ENCODE measurements at places on chromosomes 13 and 19. TPM values are rescaled to one million over a fixed set of nuclear protein-coding genes. Genes with fewer than 3 reads are reported as not detected.

CRLF1 gene
- polyA plus RNA-seq = 3.2 TPM

CEACAM3 gene
- 0.13 TPM for polyA plus RNA-seq

DNA sequence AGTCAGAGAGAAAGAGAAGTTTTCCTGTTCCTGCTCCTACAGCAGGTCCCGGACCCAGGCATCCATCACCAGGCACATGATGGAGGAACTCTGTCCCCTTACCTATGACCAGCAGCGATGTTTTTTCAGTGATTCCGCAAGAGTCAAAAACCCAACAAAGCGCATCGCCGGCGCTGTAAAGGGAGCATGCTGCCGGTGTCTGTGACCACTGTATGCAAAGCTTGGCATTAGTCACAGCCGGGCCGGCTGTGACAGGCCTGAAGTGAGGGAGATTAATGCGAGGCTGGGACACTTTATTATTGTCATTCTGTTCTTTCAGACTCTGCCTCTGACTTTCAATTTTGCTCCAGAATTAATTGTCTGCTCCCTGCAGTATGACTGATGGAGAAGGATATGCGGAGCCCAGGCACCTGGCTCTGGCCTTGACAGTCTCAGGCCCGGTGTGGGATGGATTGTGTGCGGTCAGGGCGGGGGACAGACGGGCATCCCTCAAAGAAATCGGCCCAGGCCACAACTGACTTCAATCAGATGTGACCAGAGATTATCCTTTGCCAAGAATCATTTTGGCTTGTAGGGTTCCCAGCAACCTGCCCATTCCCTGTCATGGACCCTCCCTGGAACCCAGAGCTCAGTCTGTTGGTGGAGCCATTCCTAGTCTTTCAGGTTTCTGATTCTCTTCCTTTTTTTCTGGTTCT, 462.0 kb upstream of the ZNF507 start:
- no peak for DNase-seq

KLK2 gene
- polyA plus RNA-seq = not detected

EID2B gene
- 2.4 TPM for polyA plus RNA-seq

POU2F2 gene
- 1.5 TPM for polyA plus RNA-seq

OR7A5 gene
- 0.30 TPM for polyA plus RNA-seq

RFXAP gene
- 11.4 TPM for polyA plus RNA-seq

DNA sequence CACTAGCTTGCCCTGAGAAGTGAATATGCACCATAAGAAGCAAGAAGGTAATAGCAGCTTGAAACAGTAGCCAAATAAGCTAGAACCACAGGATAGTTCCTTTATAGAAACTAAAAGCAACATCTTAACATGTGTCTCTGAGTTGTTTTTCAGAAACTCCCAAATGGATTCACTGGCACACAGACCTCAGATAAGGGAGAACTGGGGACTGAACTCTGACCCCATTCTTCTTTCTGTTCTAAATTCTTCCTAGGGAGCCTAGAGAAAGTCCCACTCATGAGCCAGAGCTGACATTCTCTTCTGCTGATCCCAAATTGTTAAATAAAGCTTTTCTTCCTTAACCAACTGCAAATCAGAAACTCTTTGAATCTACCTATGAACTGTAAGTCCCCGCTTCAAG, 146.1 kb downstream of the PCDH9 start:
- no peak for DNase-seq

DNA sequence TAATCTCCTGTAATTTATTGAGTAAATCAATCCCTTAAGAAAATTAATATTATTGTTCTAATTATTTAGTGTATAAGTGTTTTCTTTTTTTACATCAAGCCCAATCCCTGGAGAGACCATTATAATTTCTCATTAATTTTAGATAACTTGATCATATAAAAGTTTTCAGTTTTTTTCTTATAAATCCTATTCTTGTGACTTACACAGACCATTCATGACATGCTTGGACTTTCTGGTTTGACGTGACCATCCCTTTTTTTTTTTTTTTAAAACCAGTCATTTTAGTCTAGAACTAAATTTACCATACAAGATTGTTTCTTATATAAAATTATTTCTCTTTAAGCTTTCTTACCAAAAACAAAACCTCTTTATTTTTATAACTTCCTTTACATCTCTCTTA, 5.4 kb upstream of the MTRF1 start:
- DNase-seq = no peak
